ENCODE measurements at places on chromosomes 1 and 21.

DNA sequence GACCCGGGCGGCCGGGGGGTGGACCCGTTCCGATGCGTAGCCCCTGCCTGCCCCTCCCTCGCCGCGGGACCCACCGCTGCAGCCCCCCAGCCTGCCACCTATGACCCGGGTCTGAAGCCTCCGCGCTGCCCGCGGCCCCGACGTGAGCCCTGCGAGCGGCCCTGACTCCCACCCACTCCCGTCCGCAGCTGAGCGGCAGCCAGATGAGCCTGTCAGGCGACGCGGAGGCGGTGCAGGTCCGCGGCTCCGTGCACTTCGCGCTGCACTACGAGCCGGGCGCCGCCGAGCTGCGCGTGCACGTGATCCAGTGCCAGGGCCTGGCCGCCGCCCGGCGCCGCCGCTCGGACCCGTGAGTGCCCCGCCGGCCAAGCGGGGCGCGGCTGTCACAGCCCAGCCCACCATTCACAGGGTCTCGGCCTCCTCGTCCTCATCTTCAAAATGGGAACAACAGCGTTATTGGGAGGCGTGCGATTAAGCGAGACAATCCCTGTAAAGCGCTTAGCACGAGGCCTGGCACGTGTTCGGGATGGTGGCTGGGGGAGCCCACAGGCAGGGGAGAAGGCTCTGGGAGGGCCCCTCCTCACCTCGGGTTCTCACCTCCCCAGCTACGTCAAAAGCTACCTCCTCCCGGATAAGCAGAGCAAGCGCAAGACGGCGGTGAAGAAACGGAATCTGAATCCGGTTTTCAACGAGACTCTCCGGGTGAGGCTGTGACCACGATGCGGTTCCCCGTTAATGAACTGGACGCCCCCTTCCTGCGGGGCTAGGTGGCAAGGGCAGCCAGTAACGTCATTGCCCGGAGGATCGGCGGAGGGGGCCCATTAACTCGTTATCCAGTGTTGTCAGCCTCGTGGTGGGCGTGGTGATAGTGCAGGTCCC lies 8.2 kb downstream of the SYTL1 start:
- DNase-seq: no peak

DNA sequence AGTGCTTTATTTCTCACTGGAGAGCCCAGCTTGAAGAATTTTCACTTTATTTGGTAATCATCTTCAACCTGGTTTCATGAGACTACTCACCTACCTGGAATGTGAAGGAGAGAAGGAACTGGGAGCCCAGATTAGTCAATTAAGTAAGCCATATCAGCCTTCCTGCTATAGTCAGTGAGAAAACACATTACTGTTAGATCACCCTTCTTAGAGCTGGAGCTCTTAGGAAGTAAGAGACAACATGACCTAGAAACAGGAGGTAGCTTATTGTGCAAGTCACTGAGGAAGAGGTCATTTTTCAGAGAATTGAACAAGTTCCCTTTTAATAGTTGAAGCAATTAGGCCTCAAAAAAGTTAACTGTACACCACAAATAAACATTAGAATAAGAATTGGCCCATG lies 49.2 kb upstream of the TEKT2 start:
- no peak for DNase-seq

- DNase-seq: no peak
These were observed 141.3 kb downstream of the ROR1 start for GRCh38 chr1:63915121-63915520.

DNA sequence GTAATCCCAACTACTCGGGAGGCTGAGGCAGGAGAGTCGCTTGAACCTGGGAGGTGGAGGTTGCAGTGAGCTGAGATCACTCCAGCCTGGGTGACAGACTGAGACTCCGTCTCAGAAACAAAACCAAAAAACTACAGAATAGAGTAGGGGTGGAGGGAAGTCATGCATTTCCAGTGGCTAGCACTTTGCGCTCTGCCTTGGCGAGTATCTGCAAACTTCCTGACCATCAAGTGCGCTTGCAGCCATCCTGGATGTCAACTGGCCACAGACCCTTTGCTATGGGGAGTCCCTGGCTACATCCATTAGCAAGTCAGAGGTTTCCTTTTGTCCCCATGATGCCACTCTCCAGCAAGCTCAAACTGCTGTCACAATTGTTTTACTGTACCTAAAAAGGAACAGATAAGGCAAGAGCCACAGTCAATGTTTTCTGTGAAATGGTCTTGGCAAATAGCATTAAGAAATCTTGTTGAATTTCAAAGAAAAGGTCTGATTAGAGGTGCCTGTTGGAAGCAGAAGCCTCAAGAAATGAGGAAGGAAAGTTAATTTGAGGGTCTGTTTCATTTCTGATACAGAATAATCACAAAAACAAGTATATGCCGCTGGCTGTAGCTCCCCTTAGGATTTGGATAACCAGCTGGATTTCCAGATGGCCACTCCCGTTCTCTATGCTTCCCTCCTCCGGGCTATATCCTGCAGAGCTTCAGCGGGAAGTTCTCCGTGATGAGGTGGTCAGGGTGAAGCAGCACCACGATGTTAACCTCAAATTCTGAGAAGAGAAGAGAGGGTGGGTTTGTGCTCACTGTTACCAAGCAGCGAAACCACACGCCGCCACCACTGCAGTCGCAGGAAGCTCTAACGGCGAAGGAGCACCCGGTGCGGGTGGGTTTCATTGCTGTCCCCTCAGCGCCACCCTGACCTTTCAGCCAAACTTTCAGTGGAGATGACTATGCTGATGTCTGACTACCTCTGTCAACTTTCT lies 42.0 kb downstream of the VPS26C start:
- DNase-seq: no peak

- DNase-seq: no peak
These were observed 68.8 kb upstream of the RGS1 start for GRCh38 chr1:192506741-192507155.

DNA sequence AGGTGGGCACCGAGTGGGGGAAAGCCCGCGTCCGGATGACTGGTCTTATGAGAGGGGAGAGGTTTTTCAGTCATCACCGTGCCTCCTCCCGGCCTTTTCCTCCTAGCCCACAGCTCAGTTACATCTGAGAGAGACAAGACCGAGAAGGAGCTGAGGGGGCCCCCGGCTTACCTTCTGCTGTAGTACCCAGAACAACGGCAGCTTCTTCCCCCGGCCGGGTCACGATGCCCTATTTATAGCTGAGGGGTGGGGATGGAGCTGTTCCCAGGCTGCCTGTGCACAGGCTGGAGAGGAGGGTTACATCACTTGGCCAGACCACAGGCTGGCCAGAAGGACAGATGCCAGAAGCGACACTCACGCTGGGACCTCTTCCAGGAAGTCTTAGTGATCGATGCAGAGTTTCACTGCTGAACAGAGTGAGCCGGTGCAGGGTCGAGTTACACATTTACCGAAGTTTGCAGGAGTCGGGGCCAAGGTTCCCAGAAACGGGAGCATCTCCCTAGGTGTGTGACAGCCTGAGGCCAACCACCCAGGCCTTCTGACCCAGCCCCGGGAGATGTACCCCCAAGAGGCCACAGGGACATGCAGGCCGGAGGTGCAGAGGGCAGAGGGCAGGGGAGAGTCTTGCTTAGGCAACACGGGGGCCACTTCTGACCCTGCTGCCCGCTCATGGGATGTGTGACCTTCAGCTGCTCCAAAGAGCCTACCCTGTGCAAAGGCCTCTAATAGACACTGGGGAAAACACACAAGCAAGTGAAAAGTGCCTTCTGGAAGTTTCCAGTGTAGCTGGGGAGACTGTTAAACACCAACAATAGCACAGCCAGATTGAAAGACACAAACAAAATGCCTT lies at the start of gene AGT:
Gene AGT (minus strand): TSS at position 208 of the 850 bp plus-strand sequence. CDS start 3,299 bp downstream, outside the sequence.
- DNase-seq: no peak

DNA sequence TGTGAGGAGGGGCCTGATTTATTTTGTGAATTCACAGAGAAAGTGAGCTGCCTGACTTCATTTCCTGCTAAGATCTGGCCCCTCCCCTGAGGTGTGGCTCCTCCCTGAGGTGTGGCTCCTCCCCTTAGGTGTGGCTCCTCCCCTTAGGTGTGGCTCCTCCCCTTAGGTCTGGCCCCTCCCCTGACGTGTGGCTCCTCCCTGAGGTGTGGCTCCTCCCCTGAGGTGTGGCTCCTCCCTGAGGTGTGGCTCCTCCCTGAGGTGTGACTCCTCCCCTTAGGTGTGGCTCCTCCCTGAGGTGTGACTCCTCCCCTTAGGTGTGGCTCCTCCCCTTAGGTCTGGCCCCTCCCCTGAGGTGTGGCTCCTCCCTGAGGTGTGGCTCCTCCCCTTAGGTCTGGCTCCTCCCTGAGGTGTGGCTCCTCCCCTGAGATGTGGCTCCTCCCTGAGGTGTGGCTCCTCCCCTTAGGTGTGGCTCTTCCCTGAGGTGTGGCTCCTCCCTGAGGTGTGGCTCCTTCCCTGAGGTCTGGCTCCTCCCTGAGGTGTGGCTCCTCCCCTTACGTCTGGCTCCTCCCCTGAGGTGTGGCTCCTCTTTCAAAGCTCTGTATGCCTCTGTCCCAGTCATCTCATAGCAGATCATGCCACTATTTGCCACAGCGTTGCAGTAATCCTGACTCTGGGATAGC lies 26.9 kb upstream of the LRRC3 start:
- DNase-seq: no peak

DNA sequence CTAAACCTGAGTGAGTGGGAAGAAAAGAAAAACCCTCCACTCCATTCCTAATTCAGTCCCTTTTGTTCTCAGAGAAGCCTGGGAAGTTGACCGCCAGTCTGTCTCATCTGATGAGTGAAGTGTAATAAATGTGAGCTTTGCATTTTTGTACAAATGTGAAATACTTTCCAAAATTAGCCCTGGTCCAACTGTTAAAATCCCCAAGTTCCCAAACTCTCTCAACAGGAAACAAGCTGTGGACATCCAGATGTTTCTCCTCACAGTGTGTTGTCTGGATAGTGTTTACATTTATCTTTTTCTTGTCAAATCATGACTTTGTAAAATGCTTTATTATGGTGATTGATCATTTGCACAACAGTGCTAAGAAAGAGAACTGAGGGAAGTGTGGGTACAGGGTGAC lies 145.1 kb downstream of the TM2D1 start:
- no peak for DNase-seq

DNA sequence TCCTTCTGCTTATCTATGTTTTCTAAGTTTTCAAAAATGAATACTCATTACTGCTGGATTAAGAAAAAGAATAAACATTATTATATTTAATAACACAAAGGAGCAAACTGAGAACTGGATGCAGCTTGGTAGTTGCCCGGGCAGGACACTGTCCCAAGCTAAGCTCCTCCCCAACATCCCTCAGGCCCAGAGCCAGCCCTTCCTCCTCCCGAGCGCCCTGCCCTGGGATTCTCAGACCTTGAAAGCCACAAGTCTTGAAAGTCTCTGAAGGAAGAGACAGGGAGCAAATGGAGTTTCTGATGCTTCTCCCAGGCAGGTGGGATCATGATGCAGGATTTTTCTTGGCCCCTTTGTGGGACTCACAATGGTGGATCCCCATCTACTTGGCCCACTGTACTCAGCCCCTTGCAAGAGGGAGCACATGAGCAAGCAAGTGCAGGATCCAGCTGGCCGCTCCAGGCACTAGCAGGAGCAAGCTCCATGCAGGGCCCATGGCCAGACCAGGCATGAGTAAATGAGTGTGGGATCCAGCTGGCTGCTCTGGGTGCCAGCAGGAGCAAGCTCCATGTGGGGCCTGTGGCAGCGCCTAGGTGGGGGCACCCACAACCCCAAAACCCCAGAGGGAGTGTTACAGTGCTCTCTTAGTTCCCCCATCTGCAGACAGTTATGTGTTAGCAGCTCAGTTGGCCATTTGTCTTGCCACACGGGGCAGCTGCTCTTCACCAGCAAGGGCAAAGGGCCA lies 32.1 kb upstream of the RAB4A start:
- no peak for DNase-seq

Measured in brain pericyte (primary cell).